MV-4-11 (cell line): ENCODE measurements at places on chromosomes 5 and 9.

DNA sequence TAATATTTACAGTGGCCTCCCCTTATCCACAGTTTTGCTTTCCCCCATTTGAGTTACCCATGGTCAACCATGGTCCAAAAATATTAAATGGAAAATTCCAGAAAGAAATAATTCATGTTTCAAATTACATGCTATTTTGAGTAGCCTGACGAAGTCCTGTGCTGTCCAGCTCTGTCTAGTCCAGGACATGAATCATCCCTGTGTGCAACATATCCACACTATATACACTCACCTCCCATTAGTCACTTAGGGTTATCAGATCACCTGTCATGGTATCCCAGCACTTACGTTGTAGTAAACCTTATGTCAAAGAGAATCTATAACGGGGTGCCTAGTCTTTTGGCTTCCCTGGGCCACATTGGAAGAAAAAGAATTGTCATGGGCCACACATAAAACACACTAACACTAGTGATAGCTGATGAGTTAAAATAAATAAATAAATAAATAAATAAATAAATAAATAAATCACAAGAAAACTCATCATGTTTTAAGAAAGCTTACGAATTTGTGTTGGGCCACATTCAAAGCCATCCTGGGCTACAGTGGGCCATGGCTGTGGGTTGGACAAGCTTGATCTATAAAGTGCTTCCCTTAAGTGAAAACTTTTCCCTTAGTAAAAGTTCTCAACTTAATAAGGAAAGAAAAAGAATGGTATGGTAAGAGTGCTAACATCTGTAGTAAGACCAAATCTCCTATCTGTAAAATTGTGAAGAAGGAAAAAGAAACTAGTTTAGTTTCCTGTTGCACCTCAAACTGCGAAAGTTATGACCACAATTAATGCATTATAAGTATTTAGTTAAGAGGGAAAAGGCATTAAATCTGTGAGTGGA is 15.9 kb upstream of the OMD start:
- no peak for DNase-seq

DNA sequence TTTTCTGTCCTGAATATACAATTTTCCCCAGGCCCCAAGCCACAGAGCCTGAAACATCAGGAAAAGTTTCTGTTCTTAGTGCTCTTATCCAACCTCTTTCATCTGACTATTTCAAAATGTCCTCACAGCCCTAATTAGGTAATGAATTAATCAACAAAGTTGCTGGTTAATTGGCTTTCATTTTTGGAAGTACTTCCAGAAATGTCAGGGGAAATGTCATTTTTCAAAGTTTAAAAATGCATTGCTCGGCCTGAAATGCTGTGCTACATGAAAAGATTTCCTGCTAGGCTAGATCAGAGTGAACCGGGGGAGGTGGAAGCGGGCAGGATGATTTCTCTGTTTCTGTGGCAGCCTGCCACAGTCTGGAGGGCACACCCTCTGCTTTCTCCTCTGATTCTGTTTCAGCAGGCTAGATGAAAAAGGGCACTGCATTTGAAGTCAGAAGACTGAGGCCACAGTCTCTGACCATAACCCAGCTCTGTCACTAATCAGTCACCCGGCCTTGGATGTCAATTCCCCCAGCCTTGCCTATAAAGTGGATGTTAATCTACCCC is 55.9 kb upstream of the BARX1 start:
- no peak for DNase-seq

- no peak for DNase-seq
These were observed 56.6 kb downstream of the RGS3 start for GRCh38 chr9:113520109-113520642.

DNA sequence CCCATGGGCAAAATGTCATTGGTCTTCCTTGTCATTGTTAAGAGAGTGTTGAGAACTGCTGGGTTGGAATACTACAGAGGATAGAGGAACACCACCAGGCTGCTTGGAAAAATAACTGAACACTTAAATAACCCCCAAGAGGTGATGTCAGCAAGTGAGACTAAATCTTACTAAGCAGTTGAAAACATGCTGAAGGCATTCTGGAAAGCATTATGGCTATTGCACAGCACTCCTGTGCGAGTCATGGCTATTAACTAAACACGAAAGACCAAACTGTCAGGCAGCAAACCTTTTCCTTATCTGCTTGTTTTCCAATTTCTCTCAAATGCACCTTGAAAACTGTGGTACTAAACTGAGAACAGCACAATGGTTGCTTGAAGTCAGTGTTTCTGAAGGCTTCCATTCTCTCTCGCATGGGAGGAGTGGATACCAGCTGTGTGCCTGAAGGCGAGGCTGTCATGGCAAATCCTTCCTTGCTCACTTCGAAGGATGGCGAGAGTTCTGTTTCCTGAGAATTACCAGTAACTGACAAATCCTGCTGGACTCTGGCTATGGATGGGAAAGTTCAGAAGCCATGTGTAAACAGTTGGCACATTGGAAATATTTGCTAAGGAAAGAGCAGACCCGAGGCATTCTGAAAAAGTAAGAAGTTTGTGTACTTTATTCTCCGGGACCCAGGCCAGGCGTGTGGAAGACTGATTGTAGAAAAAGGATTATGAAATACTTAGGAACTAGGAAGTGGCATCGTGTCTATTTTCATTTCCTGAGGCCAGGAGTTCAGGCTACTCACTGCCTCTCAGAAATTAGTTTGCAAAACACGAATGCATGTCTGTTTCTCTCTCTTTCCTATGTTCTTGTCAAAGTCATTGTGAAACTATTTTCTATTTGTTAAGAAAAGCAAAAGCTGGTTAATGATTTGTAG is 182.1 kb downstream of the DMRT2 start:
- DNase-seq = peak; percentile 83

GRCh38 chr5:91126448-91126847 is 256.7 kb downstream of the ARRDC3 start:
- no peak for DNase-seq

DNA sequence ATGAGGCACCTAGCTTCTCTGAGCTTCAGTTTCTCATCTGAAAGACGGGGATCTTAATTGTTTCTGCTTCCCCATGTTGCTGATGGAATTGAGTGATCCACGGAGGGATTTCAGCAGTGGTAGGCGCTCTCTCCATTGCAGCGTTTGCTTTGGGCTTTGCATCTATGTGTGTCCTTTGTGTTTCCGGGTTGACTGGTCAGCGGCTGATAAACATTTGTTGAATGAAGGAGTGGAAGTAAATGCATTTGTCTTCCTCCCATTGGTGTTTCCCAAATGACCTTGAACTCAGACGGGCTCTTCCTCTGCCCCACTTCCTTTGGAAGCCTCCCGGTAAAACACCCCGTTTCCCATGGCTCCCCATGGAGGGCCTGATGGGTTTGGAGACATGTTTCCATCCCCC is 117.2 kb downstream of the GAPVD1 start:
- DNase-seq = no peak

GRCh38 chr5:131230406-131230805 is 33.4 kb upstream of the CDC42SE2 start:
- DNase-seq = peak; percentile 45

- DNase-seq = no peak
These were observed 26.0 kb downstream of the ARRDC3 start for GRCh38 chr5:91357012-91357634.
